ENCODE measurements at places on chromosomes 1 and 21.

DNA sequence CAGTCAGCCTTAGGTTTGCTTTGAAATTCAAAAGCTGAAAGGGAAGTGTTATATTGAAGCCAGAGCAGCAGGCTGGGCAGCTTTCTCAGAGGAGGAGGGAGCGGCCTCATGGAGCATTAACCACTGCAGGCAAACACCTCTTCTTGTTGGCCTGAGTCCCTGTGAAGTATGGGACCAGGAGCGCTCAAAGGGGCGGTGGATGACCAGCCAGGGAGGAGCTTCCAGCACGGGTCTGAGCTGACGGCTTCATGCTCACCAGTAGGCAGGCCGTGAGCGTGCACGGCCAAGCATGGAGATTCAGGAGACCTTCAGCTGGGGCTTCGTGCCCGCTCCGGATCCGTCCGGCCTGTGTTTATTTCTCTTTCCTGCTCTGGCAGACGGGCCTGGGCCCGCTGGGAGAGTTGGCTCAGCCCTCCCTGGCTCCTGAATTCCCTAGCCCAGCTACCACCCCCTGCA, 245.2 kb downstream of the TRABD2B start:
- DNase-seq: no peak

- DNase-seq: no peak
Observed at GRCh38 chr1:53736290-53736689, 2.7 kb downstream of the GLIS1 start.

DNA sequence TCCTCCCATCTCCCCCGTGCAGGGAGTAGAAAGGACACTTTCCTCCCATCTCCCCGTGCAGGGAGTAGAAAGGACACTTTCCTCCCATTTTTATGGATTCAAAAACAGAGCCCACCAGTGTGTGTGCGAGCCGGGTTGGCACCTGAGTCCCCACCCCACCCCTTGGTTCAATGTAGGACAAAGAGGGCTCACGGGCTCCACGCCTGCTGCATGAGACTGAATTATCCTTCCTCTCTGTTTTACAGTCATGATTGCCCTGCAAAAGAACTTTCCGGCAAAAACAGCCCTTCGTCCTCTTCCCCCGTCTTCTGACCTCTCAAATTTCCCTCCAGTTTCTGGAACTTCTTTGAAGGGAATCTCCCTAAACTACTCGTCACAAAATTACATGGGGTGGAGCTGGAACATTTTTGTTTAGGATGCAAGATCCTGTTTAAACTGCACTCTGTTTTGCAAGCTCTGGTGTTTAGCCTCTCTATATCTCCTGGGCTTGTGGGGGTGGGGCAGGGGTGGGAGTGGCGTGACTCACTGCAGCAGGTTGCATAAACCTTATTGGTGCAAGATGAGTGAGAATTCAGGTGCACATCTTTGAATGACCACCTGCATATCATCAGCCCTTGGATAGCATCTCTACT, 99.8 kb downstream of the PSMG1 start:
- no peak for DNase-seq

DNA sequence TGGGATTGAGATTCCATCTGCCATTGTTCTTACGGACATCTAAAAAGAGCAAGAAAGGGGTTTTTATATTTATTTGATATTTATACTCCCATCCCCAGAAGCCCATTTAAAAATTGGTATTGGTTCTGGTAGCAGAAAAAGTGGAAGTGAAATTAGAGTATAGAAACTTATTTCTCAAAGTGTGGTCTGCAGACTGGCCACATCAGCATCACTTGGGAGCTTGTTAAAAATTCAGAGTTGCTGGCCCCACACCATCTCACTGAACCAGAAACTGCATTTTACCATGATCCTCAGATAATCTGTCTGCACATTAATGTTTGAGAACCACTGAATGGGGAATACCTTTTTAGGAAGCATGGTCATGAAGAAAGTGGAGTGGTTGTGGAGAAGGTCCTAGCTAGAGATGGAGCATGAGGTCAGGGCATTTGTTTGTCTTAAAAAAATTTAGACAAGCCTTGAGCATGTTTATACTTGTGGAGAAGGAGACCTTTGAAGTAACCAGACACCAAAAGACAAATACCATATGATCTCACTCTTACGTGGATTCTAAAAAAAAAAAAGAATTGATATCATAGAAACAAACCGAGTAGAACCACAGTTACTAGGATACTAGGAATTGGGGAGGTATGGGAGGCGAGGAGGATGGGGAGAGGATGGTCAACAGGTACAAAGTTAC, 116.3 kb downstream of the ST6GALNAC3 start:
- no peak for DNase-seq

- DNase-seq: no peak
Observed at GRCh38 chr1:22045604-22046228, 6.8 kb upstream of the CDC42 start.

- DNase-seq: no peak
Observed at GRCh38 chr1:169044296-169044695, 62.2 kb upstream of the ATP1B1 start.

DNA sequence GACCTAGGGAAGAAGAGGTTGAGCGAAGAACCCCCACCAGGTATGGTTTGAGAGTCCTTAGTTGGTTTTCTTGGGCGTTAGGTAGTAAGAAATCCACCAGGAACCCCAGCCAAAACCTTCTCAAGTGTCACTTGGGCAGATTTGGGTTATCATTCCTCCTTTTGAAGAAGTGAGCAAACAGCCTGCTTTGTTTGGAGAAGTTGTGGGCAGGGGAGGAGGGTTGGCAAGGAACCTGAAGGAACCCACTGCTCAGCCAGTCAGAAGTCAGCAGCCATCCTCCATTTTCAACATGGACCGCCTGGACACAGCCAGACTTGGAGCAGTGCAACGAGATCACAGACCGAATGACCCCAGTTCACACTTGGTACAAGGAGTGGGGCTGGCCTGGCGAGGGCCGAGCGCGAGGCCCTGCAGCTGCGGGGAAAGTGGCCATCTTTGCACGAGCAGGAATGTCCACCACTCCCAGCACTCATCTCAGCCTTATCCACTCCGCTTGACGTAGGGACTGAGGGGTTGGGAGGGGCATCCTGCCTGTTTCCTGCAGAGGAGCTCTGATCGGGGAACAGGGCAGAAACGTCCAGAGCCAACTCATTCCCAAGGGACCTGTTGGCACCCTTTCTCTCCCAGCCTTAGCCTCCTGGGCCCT, 7.2 kb downstream of the ADPRS start:
- no peak for DNase-seq

All from RKO (cell line).